ENCODE measurements at places on chromosomes 12 and 14. TPM values are rescaled to one million over a fixed set of nuclear protein-coding genes. Genes with fewer than 3 reads are reported as not detected.

Gene ESPL1
- 1.3 TPM for total RNA-seq

DNA sequence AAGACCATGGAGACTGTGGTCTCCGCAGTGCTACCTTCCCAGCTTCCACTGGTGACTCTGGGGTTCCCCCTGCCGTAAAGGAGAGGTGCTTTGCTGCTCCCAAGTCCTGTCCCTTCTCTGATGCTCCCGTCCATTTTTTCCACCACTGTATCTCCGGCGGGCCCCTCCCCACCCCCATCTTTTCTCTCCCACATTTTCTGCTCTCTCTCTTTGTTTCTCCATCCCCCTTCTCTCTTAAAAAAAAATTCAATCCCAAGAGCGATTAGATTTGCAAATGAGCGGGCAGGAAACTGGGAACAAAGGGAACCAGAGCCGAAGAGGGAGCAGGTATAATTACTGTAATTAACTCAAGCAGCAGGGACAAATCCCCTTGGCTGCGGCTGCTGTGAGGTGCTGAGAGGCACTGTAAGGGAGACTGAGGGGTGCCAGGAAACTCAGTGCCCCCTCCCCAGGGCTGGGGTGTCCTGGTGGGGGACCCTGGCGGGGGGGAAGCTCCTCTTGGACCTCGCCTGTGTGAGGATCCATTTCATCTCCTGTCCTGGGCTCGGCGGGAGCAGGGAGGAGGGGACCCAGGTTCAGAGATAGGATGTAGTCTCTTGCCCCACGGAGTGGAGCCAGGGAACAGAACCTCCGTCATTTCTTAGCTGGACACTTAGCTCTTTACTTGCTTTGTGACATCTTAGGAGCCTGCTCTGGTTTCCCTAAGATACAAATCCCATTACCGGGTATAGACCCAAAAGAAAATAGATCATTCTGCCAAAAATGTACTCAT lies 140.4 kb upstream of the NRXN3 start:
- H3K4me1 ChIP-seq, result no peaks in the 10 kb centered on the region
- peaks cover 8% of the 10 kb centered on the region for H3K27me3 ChIP-seq
- H3K36me3 ChIP-seq, result no peaks in the 10 kb centered on the region
- no peak overlapping the region for H3K27ac ChIP-seq
- no peak for DNase-seq
- H3K4me3 ChIP-seq, result no peak overlapping the region

- no peaks in the 10 kb centered on the region for H3K4me1 ChIP-seq
- H3K4me3 ChIP-seq, result no peak overlapping the region
- peak; percentile 80 for DNase-seq
- H3K27me3 ChIP-seq, result no peaks in the 10 kb centered on the region
Measured at GRCh38 chr12:40152783-40153383, 47.0 kb upstream of the SLC2A13 start.

- H3K4me1 ChIP-seq, result no peaks in the 10 kb centered on the region
- H3K27ac ChIP-seq, result no peak overlapping the region
- no peaks in the 10 kb centered on the region for H3K27me3 ChIP-seq
- H3K36me3 ChIP-seq, result no peaks in the 10 kb centered on the region
- DNase-seq, result no peak
Measured at GRCh38 chr12:49440035-49440434, 72.8 kb downstream of the SPATS2 start.

Gene GZMB
- total RNA-seq, result 1.1 TPM

Gene SLC4A8
- 26.1 TPM for total RNA-seq

DNA sequence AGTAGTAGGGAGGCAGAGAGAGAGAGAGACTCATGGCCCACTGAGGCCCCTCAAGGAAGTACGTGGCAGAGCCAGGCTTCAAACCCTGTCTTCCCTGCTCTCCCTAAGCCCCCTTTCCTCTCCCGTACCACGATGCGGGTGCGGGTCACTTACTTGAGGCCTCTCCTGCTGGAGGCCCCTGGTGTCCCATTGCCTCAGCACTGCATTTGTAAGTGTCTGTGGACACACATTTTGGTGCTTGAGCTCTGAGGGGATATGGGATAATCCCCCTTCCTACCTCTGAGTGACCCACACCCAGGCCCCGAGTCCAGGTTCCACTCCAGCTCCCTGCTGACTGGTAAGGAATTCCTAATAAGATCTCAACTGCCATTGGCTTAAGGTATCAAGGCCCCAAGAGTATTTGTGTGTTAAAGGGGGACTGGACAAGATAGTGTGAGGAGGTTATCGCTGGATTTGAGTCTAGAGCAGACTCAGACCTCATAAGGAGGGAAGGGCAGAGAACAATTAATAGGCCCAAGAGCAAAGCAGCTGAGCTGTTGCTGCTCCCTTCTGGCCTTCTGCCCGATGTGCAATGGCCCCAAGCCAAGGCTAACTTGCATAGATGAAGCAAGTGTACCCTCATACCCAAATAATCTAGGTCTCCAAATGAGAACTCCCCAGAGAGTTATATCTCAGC lies 71.9 kb downstream of the CRACR2A start:
- no peaks in the 10 kb centered on the region for H3K27me3 ChIP-seq
- peak; percentile 26 for DNase-seq
- no peaks in the 10 kb centered on the region for H3K4me1 ChIP-seq
- H3K27ac ChIP-seq, result no peak overlapping the region
- no peak overlapping the region for H3K4me3 ChIP-seq
- H3K36me3 ChIP-seq, result no peaks in the 10 kb centered on the region

Gene RNASE11
- not detected for total RNA-seq

DNA sequence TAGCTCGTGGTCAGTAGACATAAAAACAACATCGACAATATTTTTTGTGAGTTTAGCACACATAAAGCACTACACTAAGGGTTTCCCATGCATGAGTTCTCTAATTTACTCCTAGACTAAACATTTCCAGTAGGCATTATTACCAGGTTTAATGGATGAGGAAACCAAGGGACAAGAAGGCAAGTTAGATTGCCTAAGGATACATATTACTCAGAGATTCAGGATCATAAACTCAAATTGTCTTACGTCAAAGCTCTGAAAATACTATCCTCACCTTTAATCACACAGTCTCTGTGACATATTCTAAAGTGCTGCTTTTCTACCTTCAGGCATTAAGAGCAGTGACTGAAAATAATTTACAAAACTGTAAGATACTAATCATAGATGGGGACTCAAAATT lies 655.3 kb downstream of the SLC16A7 start:
- no peaks in the 10 kb centered on the region for H3K27me3 ChIP-seq
- no peak overlapping the region for H3K4me3 ChIP-seq
- H3K4me1 ChIP-seq, result no peaks in the 10 kb centered on the region
- DNase-seq, result no peak
